ENCODE measurements at places on chromosomes 5 and 9.

- no peak for DNase-seq
- H3K36me3 ChIP-seq, result no peaks in the 10 kb centered on the region
- H3K4me3 ChIP-seq, result peak overlapping the region; percentile 61
- no peak overlapping the region for H3K27ac ChIP-seq
- no peaks in the 10 kb centered on the region for H3K4me1 ChIP-seq
- H3K27me3 ChIP-seq, result peaks cover 28% of the 10 kb centered on the region
These were observed 709 bp downstream of the IQGAP2 start for GRCh38 chr5:76403766-76404222.

DNA sequence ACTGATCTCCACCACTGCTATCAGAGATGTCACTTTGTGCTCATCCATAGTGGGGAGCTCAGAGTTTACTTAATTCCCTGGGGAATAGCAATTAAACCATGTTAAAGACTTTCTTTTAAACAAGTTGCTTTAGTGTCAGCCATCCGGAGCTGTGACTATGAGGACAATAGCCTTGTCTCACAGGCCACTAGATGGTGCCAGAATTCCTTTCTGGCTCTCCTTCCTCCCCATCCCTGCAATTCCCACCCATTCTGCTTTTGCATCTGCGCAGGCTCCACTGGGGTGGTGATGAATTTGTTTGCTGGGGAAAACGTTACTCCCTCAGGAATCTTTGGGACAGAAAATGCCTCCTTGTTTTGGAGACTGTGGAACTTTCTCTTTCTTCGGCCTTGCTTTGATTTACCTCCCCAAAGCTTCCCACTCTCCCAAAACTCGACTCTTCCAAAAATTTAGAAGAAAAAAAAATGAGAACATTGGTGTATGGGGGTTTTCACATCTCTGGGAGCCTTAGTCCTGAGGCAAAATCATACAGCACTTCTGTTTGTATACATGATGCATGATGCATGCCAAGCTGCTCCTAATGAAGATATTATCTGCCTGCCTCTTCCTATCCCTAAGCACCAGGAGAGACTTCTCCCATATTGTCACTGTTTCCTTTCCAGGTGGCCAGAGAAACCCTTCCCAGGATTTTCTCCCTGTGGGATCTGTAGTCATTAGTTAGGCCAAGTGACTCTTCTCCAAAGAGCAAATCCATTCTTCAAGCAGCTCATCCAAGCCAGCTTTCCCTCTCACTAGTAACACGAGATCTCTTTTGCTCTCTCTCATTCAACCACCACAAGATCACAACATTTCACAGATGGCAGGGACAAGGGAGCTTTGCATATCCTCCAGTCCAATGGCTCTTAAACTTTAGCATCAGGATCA lies 466.1 kb downstream of the TLR4 start:
- H3K4me1 ChIP-seq, result no peaks in the 10 kb centered on the region
- H3K4me3 ChIP-seq, result no peak overlapping the region
- H3K36me3 ChIP-seq, result no peaks in the 10 kb centered on the region
- no peaks in the 10 kb centered on the region for H3K27me3 ChIP-seq

DNA sequence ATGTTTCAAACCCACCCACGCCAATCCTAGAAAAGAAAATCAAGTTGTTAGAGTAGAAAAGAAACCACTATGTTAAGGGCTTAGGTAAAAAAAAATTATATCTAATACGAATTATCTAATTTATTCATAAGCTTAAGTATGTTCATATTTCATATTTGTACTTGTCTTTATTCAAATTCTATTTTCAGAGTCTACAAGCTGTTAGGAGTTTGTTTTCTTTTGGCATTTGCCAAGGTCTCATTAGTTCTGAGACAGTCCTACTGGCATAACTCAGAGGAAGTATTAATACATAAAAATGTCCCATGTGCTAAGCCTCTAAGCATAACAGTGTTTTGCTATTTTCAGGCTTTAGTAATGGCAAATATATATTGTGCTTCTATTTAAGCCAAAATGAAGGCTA lies 57.6 kb downstream of the STARD4 start:
- H3K4me1 ChIP-seq, result peaks cover 2% of the 10 kb centered on the region
- no peak overlapping the region for H3K27ac ChIP-seq
- no peaks in the 10 kb centered on the region for H3K36me3 ChIP-seq
- H3K27me3 ChIP-seq, result no peaks in the 10 kb centered on the region

DNA sequence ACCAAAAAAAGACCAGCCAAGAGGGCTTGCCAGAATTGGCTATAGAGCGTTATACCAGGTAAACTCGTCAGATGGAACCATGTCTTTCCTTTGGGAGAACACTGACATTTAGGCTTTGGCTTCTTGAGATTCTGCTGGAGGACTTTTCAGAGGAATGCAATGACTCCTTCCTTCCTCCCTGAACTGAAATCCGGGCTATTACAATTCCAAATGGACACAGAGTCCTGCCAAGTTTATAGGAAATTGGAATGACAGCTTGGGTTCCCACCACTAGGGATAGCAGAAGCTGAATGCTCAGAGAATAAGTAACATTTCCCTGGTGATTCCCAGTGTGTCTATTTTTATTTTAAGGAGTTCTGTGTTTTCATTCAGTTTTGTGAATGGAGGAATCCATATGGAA lies 143.0 kb downstream of the FGF1 start:
- no peaks in the 10 kb centered on the region for H3K36me3 ChIP-seq
- no peaks in the 10 kb centered on the region for H3K27me3 ChIP-seq
- no peak overlapping the region for H3K4me3 ChIP-seq
- peak; percentile 37 for DNase-seq
- H3K27ac ChIP-seq, result no peak overlapping the region

- no peak overlapping the region for H3K27ac ChIP-seq
- no peaks in the 10 kb centered on the region for H3K27me3 ChIP-seq
- no peaks in the 10 kb centered on the region for H3K36me3 ChIP-seq
- no peak for DNase-seq
- H3K4me1 ChIP-seq, result peaks cover 5% of the 10 kb centered on the region
- no peak overlapping the region for H3K4me3 ChIP-seq
These were observed 298.3 kb upstream of the TNC start for GRCh38 chr9:115416299-115416698.

GRCh38 chr5:181224390-181225229 lies 1.5 kb downstream of the TRIM41 start:
- H3K27ac ChIP-seq, result peak overlapping the region; percentile 86
- H3K36me3 ChIP-seq, result peaks cover 2% of the 10 kb centered on the region
- H3K4me3 ChIP-seq, result peak overlapping the region; percentile 75
- peaks cover 6% of the 10 kb centered on the region for H3K4me1 ChIP-seq
- no peaks in the 10 kb centered on the region for H3K27me3 ChIP-seq
